ENCODE measurements at places on chromosomes 13 and 19. TPM values are rescaled to one million over a fixed set of nuclear protein-coding genes. Genes with fewer than 3 reads are reported as not detected.

- no peak for DNase-seq
Measured at GRCh38 chr13:76886292-76887075, at the start of gene KCTD12. Gene KCTD12, minus strand, starts transcription at chr13:76886405. Its CDS starts 257 bp downstream, at chr13:76886148.

DNA sequence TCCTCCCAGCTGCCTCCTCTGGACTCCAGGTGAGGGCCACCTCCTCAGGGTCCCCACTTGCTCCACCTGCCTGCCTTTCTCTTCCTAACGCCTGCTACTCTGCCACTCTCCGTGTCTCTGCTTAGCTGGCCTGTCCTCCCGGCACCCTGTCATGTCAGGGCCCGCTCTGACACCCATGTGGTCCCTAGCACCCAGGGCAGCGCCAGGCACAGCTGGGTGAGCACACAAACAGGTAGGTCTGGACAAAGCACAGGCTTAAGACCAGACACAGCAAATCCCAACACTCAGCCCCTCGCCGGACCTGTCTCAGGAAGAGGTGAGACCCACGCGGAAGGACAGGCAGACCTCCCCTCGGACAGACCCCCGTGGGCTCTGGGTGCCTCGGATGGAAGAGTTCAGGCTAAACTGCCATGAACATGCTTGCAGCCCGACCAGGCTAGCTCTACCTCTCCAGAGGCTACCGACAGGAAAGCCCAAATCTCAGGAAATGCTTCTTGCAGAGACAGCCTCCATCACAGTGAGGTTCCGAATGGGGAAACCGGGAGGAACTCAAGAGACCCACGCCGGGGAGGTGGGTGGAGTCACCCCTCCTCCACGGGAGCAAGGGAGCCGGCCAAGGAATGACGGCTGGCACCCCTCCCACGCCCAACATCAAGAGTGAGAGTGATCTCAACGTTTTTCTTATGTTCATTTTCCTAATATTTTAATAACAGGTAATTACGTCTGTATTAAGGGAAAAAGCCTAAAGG is 12.5 kb downstream of the ZNF787 start:
- DNase-seq = no peak

DNA sequence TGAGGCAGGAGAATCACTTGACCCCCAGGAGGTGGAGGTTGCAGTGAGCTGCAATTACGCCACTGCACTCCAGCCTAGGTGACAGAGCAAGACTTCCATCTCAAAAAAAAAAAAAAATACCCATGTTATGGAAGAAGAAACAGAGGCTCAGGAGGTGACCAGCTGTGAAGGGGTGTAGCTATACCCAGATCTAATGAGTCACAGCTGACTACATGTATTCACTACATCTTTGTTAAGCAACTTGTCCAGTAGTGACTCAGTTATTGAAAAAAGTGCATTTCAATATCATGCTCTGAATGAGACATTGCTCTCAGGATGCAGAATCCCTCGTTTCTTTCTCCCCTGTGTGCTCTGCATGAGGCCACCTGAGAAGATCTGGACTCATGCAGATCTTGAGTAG is 16.1 kb upstream of the SPART start:
- peak; percentile 67 for DNase-seq

DNA sequence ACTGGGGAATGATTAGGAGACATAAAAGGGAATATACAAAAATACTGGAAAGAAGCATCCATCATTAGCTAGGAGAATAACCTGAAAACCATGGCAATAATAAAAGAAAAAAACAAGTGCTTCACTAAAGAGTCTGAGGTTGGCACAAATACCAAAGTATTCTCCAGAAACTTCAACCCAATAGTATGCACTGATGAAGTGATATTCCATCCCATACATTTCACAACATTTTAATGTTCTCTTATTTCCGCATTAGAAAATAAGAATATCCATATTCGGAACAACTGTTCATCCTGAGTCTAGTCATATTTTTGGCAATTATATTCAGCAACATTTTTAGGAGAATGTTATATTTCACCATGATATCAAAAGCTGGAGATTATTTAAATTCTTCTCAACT is 116.2 kb downstream of the POSTN start:
- no peak for DNase-seq

GRCh38 chr19:50497022-50497405 is 14.0 kb downstream of the JOSD2 start:
- no peak for DNase-seq

Gene MEIOSIN
- total RNA-seq = not detected

DNA sequence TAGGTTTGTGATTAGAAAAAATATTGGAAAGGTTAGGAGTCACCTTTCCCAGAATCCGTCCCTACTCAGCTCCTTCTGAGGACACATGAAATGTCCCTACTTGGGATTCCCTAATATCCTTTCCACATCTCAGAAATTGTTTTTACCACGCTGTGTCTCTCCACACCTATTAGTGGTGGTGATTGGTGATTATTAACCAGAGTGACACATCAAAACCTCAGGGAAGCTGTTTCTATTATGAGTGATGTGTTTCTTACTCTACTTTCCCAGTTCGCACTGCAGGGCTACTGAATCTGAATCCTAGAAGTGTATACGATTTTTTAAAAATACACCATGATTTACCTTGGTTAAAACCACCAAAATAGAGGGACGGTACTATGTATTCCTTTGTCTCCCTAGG is 460.8 kb downstream of the TBC1D4 start:
- DNase-seq = no peak

- no peak for DNase-seq
Measured at GRCh38 chr19:49422407-49423070, 702 bp downstream of the PTH2 start.

Gene NXNL1
- total RNA-seq = not detected

Gene TNFSF9
- 27.9 TPM for total RNA-seq

Gene APC2
- 0.07 TPM for total RNA-seq

DNA sequence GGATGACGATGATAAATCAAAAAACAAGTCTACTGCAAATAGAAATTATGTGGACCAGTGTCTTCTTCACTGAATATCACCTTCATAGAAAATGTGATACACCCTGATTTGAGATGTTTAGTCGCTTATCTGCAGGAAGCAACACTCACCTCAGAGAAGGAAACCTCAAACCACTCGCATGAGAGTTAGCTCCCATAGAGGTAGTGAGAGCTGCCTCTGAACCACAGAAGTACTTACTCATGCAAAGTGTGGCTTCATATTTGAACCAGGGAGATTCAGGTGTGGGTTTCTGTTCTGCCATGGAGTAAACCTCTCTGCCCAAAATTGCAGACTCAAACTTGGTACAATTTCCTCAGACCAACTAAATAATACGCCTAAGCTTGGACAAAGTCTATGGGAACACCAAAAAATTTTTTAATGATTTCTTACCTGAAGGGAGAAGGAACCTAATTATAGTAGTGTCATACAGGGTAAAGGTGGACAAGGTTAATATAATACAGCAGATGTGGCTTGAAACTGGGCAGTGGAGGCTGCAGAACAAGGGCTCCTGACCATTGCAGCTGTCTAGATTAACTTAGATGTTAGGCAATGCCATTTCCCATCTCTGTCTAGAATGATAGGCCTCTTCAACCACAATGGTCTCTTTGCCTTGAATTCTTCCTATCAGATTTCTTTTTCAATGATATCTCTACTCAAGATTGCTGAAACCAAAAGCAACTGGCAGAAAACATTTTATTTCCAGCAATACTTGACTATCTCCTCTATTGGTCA is 29.6 kb upstream of the RCBTB2 start:
- DNase-seq = peak; percentile 30

DNA sequence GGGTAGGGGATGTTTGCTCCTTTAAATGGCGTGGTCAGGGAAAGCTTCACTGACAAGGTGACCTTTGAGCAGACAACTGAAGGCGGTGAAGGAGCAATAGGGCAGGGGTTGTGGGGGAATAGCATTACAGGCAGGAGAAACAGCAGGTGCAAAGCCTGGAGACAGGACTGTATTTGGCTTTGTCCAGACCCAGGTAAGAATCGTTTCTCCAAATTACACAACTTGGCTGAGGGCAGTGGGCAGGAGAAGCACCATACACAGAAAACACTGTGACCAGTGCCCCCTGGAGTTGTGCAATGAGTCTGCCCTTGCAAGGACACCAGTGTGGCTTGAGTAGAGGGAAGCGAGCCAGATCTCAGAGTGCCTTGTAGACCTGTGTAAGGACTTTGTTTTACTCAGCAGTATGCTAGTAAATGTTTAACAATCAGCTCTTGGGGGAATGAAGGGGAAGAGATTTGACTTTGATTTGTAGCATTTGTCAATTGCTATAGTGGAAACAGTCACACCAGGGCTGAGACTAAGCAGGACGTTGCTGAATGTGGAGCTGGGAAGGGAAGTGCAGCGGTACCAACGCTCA is 360.0 kb downstream of the DCT start:
- no peak for DNase-seq

Gene CYP2S1
- total RNA-seq = 10.8 TPM

GRCh38 chr13:94993616-94994015 is 281.3 kb upstream of the SOX21 start:
- no peak for DNase-seq

Gene EHD2
- total RNA-seq = 70.2 TPM

GRCh38 chr19:45138303-45138751 is 22.5 kb downstream of the NKPD1 start:
- DNase-seq = no peak

Measured in foreskin keratinocyte (primary cell).